ENCODE measurements at places on chromosomes 1 and 21.
A peak's percentile ranks its signal among the peaks of the same experiment; 100 is the strongest.

DNA sequence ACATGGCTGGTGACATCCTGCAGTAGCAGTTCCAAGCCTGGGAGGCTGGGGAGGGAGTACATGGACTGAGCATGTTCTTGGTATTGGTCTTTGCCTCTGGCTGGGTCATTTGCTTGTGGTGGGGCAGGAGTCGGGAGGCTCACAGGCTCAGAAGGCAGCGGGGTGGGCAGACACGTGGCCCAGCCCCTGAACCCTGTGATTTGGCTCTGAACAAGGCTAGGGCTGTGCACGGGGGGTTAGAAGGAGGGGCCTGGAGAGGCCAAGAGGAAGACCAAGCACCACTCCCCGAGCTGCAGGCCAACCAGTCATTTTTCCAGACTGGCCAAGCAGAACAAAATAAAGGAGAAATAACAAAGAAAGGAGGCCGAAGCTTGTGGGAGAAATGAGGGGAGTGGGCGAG lies 9.7 kb upstream of the PRELP start:
- DNase-seq: no peak

GRCh38 chr1:214233856-214234634 lies 46.9 kb upstream of the SMYD2 start:
- no peak for DNase-seq

DNA sequence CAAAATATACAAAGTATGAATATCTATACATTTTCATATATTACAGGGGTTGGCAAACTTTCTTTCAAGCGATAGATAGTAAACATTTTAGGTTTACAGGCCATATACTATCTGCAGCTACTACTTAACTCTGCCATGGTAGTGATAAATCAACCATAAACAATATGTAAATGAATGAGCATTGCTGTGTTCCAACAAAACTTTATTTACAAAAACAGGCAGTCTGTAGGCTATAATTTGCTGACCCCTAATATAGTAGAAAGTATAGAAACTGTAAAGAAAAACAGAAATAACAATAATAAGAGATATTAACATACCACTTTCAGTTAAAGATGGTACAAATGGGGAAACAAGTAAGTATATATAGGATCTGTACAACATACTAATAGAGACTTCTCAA lies 58.1 kb downstream of the COLGALT2 start:
- no peak for DNase-seq

- DNase-seq: no peak
Measured at GRCh38 chr1:8374356-8374755, 56.4 kb downstream of the SLC45A1 start.

DNA sequence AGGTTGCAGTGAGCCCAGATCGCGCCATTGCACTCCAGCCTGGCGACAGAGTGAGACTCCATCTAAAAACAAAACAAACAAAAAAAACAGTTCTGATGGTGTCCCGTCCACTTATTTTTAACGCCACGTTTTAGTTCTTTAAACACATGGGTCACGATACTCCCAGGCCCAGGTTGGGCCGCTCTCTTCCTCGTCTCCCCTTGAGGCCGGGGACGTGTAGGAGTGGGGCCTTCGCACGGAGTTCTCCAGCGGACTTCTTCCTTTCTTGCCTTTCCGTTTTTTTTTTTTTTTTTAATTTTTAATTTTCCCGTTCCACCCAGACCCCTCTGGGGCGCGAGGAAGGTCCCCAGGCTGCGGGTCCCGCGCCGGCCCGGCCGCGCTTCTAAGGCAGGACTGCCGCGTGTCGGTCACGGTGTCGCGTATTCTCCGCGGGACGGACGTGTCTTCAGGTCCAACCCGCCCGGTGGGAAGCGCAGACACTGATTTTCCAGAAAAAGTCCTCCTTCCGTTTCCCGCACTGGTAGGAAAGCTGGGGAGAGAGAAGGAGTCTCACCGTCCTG lies 47.5 kb upstream of the SLC19A1 start:
- DNase-seq: no peak

- no peak for DNase-seq
Measured at GRCh38 chr1:19475296-19475695, 10.0 kb downstream of the CAPZB start.

DNA sequence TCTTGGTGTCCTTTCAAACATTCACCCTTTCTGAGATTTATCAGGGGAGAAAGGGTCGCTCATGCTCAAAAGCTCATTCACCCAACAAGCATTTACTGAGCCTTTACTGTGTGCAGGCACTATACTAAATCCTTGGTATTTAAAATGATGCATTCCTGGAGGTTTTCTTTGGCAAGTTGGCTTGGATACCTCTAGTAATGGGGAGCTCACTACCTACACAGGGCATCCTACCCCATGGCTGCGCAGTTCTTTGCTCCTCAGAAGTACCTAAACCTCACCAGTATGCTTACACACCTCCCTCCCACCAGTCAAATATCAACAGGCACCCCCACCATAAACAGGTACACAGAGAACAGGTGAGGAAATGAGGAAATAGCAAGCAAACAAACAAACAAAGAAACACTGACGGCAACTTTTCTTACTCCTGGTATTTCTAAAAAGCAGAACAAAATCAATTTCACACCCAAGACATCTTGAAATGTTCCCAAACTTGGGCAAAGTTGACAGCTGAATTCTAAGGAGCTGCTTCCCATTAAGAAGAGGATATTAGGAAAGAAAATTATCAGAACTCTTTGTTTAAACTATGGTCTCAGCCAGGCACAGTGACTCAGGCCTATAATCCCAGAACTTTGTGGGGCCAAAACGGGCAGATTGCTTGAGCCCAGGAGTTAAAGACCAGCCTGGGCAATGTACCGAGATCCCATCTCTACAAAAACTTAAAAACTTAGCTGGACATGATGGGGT lies 104.8 kb downstream of the PSMG1 start:
- DNase-seq: no peak

DNA sequence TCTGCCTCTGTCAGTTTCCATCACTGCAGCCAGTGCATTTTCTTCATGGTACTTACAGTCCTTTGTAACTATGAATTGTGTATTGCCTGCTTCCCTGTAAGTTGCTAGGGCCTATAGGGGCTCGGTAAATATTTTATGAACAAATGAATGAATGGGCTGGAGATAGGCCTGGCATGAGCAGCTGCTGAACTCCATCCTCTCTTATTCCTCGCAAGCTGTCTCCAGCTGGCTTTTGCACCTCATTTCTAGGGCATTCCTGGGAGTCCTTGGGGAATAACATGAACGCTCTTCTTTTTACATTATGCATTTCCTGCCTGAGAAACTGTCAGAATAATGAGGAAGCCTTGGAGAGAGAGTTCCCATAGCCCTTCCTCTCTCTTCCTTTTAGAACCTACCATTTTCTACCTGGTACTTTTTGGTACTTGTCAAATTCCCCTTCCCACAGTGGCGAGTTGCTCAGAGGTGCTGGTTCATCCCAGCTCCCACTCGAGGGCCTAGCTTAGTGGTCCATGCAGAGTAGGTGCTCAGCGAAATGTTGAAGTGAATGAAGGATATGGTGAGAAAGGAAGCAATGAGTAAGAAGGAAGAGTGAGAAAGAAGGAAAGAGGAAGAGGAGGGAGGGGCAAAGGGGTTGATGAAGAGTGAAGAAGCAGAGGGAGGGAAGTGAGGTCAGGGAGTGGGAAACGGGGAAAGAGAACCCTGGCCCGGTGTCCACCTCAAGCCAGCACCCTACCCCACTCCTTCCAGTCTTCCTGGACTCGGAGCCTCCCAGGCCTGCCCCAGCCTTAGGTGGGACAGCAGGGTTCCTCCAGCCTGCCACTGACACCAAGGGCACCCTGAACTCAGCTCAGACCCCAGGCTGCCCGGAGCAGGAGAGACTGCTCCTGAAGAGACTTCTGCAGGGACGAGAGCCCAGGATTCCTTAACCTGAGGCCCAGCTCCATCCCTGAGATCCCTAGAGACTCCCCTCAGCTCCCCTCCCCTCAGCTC lies 29.6 kb downstream of the KCNC4 start:
- peak; percentile 12 for DNase-seq

DNA sequence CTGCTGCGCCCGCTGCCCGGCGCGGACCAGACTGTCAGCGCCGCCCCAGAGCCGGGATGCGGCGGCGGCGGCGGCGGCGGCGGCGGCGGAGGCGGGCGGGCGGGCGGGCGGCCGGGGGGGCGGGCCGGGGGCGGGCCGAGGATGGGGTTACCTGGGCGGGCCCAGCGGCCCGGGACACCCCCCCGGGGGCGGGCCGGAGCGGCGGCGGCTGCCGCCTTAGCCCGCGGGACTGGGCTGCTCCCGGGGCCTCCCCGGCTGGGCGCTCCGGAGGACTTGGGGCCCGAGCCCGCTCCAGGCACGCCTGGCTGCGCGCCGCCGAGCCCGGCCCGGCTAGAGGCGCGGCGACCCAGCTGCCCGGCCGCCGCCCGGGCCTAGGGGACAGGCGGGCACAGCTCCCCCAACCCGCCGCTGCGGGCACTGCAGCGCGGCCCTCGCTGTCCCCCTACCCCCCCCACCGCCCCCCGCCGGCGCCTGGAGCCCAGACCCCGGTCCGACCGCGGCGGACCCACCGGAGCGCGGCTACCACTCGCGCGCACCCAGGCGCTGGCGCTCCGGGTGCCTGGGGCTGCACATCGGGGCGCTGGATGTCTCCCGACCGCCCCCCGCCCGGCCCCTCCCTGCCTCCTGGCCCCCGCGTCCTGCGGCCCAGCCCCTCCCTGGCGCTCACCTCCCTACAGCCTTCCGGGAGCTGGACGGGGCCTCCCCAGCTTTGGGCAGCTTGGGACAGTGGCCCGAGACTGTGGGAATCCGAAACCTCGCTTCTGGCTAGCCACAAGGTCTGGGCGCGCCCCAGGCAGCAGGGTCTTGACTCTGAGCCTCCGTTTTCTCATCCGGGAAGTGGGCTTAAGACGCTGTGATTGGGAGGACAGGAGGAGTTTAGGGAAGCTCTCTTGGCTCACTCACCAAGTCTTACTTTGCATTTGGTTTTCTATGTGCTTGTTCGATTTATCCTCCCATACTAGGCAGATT lies at the start of gene WNT4:
Gene WNT4 (minus strand): TSS at position 33 of the 969 bp plus-strand sequence. CDS start 175 bp downstream, outside the sequence.
- peak; percentile 92 for DNase-seq

DNA sequence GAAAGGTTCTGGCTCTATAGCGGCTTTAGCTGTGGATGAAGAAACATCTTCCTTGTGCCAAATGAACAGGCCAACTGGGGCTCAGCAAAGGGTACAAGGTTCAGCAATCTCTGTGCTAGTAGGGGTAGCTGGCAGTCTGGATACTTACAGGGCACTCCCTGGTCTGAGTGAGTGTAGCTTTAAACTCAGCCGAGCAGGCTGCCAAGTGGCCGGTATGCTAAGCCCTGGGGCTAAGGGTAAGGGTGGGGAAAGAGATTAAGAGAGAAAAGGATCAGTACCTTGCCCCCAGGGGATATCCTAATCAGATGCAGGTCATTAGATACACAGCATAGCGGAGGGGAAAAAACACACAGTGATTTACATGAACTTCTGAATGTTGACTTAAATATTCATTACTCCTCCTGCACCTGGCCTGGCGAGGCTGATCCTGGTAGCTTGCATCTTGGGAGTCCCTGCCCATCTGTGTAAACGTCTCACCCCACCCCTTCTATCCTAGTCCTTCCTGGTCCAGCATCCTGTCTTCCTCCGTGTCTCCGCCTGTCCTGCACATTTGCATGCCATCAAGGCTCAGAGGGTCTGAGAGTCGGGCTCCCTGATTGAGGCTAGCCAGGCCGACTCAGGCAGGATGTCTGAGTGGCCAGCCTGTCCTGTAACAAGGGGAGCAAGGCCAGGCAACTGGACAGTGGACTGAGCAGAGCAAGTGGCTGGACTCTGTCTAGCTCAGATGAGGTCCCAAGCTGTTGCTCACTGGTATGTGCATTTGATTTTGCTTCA lies 39.5 kb upstream of the CNTN2 start:
- no peak for DNase-seq

GRCh38 chr1:65881067-65881594 lies 88.4 kb downstream of the PDE4B start:
- DNase-seq: no peak

DNA sequence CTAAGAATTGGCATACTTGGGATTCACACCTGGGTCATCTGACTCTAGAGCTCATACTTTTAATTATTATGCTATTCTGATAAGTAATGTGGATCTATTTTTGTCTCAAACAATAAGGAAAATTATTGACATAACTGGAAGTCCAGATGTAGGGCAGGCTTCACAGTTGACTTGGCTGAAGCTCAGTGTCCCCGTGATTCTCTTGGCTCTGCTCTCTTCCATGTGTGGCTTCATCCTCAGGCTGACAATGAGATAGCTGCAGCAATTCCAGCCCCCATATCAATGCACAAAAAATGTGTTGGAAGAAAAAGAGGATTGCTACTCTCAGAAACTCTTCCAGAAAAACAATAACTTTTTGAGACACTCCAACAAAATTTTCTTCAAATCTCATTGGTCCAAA lies 23.8 kb downstream of the HSD11B1 start:
- no peak for DNase-seq

DNA sequence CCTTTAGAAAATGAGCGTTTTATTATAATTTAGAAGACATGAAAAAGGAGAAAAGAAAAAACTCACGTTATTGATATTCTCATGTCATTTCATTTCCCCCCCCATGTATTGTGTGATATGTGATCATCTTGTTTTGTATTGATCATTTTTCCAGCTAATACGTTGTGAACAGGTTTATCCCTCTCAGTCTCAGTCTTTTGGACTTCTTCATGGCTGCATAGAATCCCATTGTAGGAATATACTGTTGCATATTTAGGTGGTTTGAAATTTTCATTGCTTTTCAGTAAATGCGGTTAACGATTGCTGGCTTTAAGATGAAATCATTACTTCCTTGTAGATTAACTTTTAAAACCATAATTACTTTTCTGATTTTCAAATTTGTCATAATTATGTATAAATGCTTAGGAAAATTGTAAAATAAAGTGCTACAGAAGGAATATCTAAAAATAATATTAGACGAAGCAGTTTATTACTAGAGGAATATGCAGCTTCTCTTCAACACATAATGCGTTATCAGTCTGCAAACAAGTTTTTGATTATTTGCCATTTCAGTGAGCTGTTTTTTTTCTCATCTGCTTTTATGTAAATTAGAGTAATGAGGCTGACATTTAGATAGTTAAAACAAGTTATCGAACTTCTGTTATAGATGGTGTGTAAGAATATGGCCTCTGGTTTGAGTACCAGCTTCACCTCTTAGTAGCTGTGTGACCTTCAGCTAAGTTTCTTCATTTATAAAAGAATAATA lies 1.8 kb downstream of the SON start:
- DNase-seq: no peak

DNA sequence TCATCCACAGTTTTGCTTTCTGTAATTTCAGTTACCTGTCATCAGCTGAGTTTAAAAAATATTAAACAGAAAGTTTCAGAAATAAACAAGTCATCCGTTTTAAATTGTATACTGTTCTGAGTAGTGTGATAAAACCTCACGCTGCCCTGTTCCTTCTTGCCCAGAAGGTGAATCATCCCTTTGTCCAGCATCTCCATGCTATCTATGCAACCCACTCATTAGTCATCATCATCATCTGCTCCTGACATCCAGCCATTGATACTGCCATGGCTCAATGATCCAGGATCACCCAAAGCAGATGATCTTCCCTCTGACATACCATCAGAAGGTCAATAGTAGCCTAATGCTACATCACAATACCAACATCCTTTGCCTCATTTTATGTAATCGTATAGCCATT lies 198.3 kb downstream of the SLC44A5 start:
- DNase-seq: no peak

GRCh38 chr1:224879162-224879803 lies 50.2 kb upstream of the DNAH14 start:
- DNase-seq: no peak
